ENCODE measurements at places on chromosomes 11 and 22. TPM values are rescaled to one million over a fixed set of nuclear protein-coding genes. Genes with fewer than 3 reads are reported as not detected.

- H3K4me1 ChIP-seq = no peaks in the 10 kb centered on the region
- no peak overlapping the region for H3K4me3 ChIP-seq
- DNase-seq = no peak
- no peaks in the 10 kb centered on the region for H3K27me3 ChIP-seq
- no peaks in the 10 kb centered on the region for H3K36me3 ChIP-seq
Measured at GRCh38 chr11:15884141-15884540, 472.2 kb downstream of the SOX6 start.

DNA sequence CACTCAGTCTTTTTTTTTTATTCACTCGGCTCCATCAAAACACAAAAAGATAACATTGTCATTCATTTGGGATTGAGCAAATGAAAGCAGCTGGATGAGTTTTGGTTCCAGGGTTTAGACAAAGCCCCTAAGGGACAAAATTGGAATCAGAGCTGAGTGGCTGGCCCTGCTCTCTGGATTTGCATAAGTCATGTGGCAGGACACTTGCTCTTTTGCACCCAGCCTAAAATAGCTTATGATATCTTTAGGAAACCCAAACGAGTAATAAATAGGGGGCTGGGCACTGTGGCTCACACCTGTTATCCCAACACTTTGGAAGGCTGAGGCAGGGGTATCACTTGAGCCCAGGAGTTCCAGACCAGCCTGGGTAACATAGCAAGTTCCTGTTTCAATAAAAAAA, 11.0 kb upstream of the TMEM121B start:
- no peaks in the 10 kb centered on the region for H3K27me3 ChIP-seq
- no peak overlapping the region for H3K4me3 ChIP-seq
- no peaks in the 10 kb centered on the region for H3K4me1 ChIP-seq
- H3K36me3 ChIP-seq = no peaks in the 10 kb centered on the region
- no peak for DNase-seq

DNA sequence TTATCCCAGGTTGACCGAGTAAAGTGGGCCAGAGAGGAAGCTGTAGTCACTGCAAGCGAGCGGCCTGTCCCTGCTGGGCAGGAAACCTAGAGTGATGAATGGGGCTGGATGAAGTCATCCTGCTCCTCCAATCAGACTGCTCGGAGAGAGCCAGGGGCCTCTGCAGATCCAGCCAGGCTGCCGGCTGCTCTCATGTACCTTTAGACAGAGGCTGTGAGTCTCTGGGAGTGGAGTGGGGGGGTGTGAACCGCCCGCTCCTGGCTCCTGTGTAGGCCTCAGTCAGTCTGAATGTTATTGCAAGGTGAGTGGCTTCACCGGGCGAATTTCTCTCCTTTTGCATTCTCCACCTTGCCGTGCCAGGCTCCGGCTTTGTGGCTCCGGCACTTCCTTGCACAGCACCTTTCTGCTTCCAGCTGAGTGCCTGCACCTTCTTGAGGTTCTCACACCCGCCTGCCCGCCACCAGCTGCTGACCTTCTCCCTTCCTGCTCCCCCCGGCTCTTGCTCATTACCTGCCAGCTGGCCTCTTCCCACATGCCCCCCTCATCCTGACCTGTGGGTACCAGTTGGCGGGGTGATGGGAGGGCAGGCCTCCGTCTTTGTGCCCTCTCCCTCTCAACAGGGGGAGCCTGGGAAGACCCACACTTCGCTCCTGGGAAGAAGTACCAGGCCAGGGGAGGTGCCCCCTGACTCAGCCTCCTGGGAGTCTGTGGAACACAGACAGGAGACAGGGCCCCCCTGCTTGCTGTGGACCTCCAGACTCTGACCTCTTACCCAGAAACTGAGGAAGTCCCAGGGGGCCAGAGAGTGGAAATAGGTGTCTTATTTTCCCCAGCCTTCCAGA, 79.9 kb downstream of the GRAMD1B start:
- no peaks in the 10 kb centered on the region for H3K36me3 ChIP-seq
- no peaks in the 10 kb centered on the region for H3K4me1 ChIP-seq
- no peaks in the 10 kb centered on the region for H3K27me3 ChIP-seq

DNA sequence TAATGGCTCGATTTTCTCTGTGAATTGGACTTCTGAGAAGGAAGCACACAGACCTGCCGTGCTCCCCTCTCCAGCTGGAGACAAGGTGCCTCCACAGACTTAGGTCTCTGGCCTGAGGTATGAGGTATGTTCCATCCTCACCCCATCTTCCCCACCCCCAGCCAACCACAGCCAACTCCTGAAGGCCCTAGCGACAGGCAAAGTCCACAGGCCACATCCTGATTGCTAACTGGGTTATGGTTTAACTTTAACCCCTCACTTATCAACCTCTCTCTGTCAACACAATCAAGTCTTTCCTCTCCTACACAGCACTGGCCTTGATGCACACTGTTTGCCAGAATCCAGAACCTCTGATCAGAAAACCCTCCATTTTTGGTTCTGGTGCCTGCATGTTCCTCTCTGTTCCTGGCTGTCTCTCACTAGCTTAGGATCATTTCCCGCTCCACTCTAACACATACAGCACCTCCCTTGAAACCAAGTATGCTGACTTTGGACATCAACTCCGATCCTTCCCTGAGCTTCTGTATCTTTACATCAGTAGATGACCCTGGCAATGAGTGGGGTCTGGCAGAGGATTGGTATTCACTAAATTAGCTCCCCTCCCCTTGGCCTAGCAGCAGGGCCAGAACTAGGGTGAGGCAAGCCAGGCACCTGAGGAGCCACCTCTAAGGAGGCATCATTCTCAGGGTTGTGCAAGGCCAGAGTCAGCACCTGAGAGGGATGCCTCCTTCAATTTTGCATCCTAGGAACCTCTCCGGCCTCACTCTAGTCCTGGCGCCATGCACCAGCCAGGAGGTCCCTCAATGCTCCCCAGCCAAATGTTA, 22.0 kb downstream of the JAML start:
- no peaks in the 10 kb centered on the region for H3K27me3 ChIP-seq
- H3K4me1 ChIP-seq = peaks cover 85% of the 10 kb centered on the region
- H3K27ac ChIP-seq = no peak overlapping the region
- no peak overlapping the region for H3K4me3 ChIP-seq
- peaks cover 8% of the 10 kb centered on the region for H3K36me3 ChIP-seq

GRCh38 chr11:61281581-61282250, 13.4 kb downstream of the VWCE start:
- H3K27me3 ChIP-seq = no peaks in the 10 kb centered on the region
- DNase-seq = no peak
- H3K4me1 ChIP-seq = no peaks in the 10 kb centered on the region

GRCh38 chr11:88809126-88809525, 256.7 kb downstream of the GRM5 start:
- H3K36me3 ChIP-seq = no peaks in the 10 kb centered on the region
- H3K4me3 ChIP-seq = no peak overlapping the region
- H3K27ac ChIP-seq = no peak overlapping the region
- no peaks in the 10 kb centered on the region for H3K27me3 ChIP-seq

- DNase-seq = no peak
- peaks cover 54% of the 10 kb centered on the region for H3K4me1 ChIP-seq
- no peak overlapping the region for H3K27ac ChIP-seq
- H3K27me3 ChIP-seq = no peaks in the 10 kb centered on the region
- no peak overlapping the region for H3K4me3 ChIP-seq
- no peaks in the 10 kb centered on the region for H3K36me3 ChIP-seq
Measured at GRCh38 chr11:85821636-85822035, 10.7 kb upstream of the SYTL2 start.

- peaks cover 98% of the 10 kb centered on the region for H3K4me1 ChIP-seq
- H3K27me3 ChIP-seq = no peaks in the 10 kb centered on the region
- no peak for DNase-seq
- peak overlapping the region; percentile 96 for H3K27ac ChIP-seq
- no peak overlapping the region for H3K4me3 ChIP-seq
Measured at GRCh38 chr11:35162745-35163144, 23.8 kb downstream of the CD44 start.

DNA sequence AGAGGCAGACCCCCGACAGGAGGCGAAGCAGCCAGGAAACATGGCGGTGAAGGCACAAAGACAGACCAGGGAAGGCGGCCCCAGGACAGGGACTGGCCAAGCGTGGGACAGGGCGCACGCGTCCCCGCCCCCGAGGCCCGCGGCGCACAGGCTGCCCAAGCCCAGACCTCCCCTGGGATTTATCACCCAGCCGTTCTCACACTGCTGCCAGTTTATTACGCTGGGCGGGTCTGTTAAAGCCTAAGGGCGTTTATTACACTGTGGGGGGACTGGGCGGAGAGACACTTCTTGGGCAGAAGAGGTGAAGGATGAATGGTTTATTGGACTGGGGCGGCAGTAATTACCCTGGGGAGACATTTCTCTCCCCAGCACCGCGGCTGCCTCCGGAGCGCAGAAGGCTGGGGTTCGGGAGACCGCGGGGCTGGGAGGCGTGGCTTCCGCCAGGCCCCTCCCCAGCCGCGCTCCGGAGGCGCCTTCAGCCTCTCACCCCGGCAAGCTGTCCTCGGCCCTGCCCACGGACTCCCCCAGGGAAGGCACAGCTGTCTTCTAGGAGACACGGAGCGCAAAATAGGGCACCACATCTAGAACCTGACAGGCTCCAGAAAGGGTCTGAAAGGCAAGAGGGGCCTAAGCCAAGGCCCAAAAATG, 47.1 kb downstream of the SLC22A12 start:
- DNase-seq = no peak
- no peak overlapping the region for H3K27ac ChIP-seq
- no peak overlapping the region for H3K4me3 ChIP-seq

- H3K27ac ChIP-seq = no peak overlapping the region
- no peaks in the 10 kb centered on the region for H3K36me3 ChIP-seq
- no peaks in the 10 kb centered on the region for H3K27me3 ChIP-seq
- H3K4me3 ChIP-seq = no peak overlapping the region
Measured at GRCh38 chr22:46747646-46748045, 9.6 kb upstream of the CERK start.

DNA sequence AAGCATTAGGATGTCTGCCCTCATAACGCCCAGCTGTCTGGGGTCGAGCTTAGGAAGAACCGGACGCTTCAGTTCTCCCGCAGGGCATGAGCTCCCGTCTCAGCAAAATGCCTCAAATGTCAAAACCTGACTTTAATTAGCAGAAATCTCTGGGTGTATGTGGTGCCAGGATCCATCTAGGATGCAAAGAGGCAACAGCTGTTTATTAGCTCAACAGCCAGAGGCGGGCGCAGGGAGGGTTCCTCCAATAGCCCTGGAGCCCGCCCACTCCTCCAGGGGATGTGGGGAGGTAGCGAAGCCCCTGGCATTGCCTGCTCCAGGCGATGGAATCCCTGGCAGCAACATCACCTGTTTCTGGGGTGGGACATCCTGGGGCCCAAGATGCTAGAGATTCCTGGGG, 39.4 kb upstream of the RTL6 start:
- DNase-seq = no peak
- no peaks in the 10 kb centered on the region for H3K36me3 ChIP-seq
- H3K27me3 ChIP-seq = no peaks in the 10 kb centered on the region
- no peak overlapping the region for H3K27ac ChIP-seq

GRCh38 chr11:122123263-122123929, 7.4 kb upstream of the BLID start:
- H3K36me3 ChIP-seq = no peaks in the 10 kb centered on the region
- DNase-seq = no peak
- H3K4me3 ChIP-seq = no peak overlapping the region

DNA sequence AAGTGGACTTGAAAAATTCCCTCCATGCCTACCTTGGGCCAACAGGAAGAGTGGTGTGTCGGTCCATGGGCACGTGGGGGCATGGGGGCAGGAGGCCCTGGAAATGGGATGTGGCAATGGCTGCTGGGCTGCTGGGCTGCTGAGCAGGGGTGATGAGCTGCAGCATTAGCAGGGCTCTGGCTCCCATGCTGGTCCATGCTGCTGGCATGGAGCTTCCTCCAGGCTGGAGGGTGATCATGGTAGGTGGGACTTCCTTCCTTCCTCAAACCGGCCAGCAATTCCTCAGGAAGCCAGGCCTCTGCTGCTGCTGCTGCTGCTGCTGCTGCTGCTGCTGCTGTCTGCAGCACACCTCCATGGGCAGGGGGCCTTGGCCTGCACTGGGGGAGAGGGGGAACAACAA, 4.3 kb downstream of the RGL4 start:
- peaks cover 31% of the 10 kb centered on the region for H3K36me3 ChIP-seq
- peaks cover 43% of the 10 kb centered on the region for H3K4me1 ChIP-seq
- no peaks in the 10 kb centered on the region for H3K27me3 ChIP-seq
- DNase-seq = no peak
- H3K27ac ChIP-seq = peak overlapping the region; percentile 82

GRCh38 chr22:29593923-29594322, 9.5 kb upstream of the NF2 start:
- H3K27ac ChIP-seq = no peak overlapping the region
- no peaks in the 10 kb centered on the region for H3K36me3 ChIP-seq
- H3K4me1 ChIP-seq = peaks cover 8% of the 10 kb centered on the region
- DNase-seq = no peak
- H3K27me3 ChIP-seq = no peaks in the 10 kb centered on the region
- no peak overlapping the region for H3K4me3 ChIP-seq

GRCh38 chr11:119752946-119753345, 23.9 kb upstream of the NECTIN1 start:
- no peak overlapping the region for H3K27ac ChIP-seq
- no peaks in the 10 kb centered on the region for H3K36me3 ChIP-seq
- H3K4me3 ChIP-seq = no peak overlapping the region
- peaks cover 7% of the 10 kb centered on the region for H3K4me1 ChIP-seq
- DNase-seq = no peak
- no peaks in the 10 kb centered on the region for H3K27me3 ChIP-seq

GRCh38 chr11:119759324-119759723, 30.3 kb upstream of the NECTIN1 start:
- no peaks in the 10 kb centered on the region for H3K4me1 ChIP-seq
- H3K36me3 ChIP-seq = no peaks in the 10 kb centered on the region
- no peak for DNase-seq
- no peak overlapping the region for H3K27ac ChIP-seq
- H3K4me3 ChIP-seq = no peak overlapping the region

DNA sequence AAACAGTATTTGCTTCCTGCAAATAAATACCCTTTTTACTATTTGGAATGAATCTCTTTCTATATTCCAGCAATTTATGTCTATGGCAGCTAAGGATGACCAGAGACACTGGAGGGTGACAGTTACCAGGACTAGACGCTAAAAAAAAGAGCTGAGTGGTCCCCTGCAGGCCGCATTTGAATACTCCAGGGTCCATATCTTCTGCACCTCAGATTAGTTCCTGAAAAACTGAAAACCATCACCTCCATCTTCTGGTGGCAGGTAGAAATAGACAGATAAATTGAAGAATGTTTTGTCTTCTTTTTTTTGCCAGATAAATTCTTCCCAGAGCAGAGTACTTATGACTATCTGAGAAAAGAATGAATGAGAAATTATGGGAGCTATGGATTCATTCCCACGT, 145.6 kb downstream of the CSNK2A3 start:
- no peaks in the 10 kb centered on the region for H3K4me1 ChIP-seq
- H3K27me3 ChIP-seq = no peaks in the 10 kb centered on the region
- H3K27ac ChIP-seq = no peak overlapping the region
- DNase-seq = no peak
- H3K4me3 ChIP-seq = no peak overlapping the region

- H3K36me3 ChIP-seq = no peaks in the 10 kb centered on the region
- H3K4me1 ChIP-seq = no peaks in the 10 kb centered on the region
- no peak for DNase-seq
- no peak overlapping the region for H3K27ac ChIP-seq
- H3K4me3 ChIP-seq = no peak overlapping the region
Measured at GRCh38 chr11:27452147-27452546, 20.4 kb downstream of the LGR4 start.

Gene SCGB1A1
- total RNA-seq = not detected

Gene PNPLA3
- total RNA-seq = not detected

Gene TANGO2
- 50.6 TPM for total RNA-seq

Gene GSTT2
- total RNA-seq = not detected

Gene SAA2
- total RNA-seq = not detected

Gene CCDC179
- total RNA-seq = not detected

Gene PHOX2A
- total RNA-seq = not detected

Gene OR52N4
- 1.6 TPM for total RNA-seq

Gene MFNG
- total RNA-seq = 213 TPM

Gene APOBEC3F
- 18.4 TPM for total RNA-seq

Gene ZW10
- total RNA-seq = 8.7 TPM

Gene MICALL1
- 30.7 TPM for total RNA-seq
